CD4-positive, alpha-beta T cell treated with Interleukin-17A for 4 hours (primary cell): ENCODE measurements at places on chromosomes 13 and 19.

DNA sequence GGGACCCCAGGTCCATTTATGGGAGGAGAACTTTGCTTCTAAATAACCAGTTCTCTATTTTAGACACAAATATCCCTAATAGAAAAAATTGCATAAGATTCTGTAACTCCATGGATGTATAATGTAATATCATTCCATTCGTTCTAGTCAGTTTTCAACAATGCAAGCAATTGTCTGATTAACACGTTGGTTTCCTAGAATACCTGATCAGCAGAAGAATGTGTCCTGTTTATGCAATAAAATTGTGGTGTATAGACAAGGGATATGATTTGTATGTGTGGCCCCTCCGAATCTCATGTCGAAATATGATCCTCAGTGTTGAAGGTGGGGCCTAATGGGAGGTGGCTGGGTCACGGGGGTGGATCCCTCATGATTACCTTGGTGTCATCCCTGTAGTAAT, 62.1 kb downstream of the RUBCNL start:
- DNase-seq, result no peak

- DNase-seq, result no peak
These were observed 55.9 kb downstream of the ERCC5 start for GRCh38 chr13:102901615-102902305.

DNA sequence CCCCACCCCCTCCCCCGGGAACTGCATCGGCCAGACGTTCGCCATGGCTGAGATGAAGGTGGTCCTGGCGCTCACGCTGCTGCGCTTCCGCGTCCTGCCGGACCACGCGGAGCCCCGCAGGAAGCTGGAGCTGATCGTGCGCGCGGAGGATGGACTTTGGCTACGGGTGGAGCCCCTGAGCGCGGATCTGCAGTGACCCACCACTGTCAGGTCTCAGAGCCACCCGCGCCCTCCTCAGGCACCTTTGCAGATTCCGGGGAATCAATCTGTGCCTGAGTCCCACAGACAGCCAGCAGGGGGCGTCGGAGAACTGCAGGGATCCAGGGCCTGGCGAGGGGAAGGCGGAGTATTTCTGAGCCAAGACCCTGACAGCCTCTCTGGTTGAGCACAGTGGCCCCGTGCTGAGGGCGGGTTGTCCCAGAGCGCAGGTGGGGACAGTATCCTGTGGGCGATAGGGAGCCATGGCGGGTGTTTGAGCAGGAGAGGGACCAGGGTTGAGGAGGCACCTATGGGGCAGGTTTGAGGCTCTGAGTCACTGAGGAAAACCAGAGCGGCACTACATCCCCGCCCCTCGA, 30.4 kb upstream of the CYP4F8 start:
- peak; percentile 89 for DNase-seq

DNA sequence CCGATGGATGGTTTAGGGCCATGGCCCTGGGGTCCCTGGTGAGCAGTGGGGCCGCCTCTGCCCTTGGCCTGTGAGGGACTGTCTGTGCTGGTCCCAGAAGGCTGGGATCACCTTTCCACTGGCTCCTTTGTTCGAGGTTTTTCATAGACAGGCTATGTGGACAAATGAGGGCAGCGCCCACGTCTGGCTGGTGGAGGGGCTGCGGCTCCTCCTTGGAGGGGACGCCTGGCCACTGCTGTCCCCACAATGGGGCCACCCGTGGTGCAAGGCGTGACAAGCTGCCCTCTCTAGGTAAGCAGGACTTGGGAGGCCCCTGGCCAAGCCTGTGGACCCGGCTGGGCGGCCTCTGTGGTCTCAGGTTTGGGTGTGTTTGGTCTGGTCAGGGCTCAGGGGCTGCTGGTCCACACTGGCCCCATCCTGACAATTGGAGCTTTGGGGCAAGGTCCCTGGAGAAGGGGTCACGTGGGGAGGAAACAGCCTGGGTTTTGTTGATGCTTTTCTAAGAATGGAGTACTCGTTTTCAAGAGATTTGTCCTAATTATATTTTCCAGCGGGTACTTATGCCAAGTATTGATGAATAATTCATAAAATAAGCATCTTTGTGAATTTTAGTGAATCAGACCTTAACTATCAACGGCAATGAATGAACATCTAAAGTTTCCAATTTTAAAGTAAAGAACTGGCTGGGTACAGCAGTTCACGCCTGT, 33.3 kb downstream of the MCF2L start:
- DNase-seq, result no peak

GRCh38 chr13:110166598-110166997, 140.4 kb downstream of the COL4A1 start:
- no peak for DNase-seq

- DNase-seq, result no peak
These were observed 11.0 kb upstream of the ZNF792 start for GRCh38 chr19:34975056-34975455.

GRCh38 chr13:75194717-75195462, 287.1 kb downstream of the TBC1D4 start:
- no peak for DNase-seq

DNA sequence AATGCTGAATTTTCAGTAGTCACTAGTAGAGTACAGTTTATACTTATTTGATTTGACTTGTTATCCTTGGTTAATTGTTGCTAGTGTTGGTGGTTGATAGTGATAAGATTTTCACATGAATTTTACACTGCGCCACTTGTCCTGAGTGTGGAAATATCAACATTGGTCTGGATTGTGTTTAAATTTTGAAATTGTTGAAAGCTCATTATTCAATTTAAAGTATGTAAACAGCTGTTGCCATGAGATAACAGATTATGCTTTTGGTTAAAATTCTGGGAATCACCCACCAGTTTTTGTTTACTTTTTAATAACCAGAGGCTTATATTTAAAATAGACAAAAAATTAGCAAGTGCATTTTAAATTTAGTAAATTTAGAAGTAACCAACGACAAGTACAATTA, 12.3 kb upstream of the TNFSF13B start:
- no peak for DNase-seq
